CD4-positive, alpha-beta T cell treated with Interleukin-6 at 100 ng/mL for 8 hours (primary cell): ENCODE measurements at places on chromosomes 5 and 9.

GRCh38 chr5:67166460-67167285, 29.9 kb downstream of the CD180 start:
- DNase-seq: peak; percentile 75

DNA sequence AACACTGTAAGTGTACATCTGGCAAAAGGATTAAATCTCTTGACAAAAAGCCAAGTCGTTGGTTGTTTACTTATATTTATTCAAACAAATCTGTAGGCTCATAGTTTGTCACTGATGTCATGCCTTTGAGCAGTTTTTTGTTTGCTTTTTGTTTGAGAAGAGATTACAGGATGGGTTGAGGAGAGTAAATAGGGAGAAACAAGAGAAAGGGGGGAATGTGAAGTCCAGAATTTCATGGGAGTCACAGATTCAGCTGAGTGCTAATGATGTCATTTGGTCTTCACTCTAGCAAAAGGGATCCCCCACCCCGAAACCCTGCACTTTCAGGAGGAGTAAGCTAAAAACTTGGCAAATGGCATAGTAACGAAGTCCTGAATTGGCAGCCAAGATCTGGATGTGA, 337.4 kb downstream of the GLIS3 start:
- no peak for DNase-seq

DNA sequence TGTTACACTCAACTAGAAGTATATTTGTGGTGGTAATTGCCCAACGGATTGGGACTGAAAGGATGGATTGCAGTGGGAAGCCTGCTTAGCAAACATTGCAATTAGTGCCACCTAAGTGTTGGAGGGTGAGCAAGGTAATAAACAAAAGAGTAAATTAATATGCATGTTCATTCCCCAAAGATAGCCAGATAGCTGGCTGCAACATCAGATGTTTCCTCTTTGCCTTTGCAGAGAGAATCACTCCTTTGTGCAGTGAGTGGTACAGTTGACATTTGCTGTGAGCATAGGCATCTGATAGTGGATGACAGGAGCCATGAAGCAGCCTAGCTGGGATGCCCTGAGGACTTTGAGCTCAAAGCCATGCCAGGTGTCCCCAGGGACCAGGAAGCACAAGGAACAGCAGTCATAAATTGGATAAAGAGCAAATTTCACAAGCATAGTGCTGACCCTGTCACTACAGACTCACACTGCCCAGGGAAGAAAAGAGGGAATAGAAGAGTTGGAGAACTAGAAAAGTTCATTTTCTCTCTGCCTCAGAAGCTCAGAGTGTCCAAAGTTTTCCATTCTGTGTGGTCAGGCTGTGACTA, 336.1 kb upstream of the SLC30A5 start:
- DNase-seq: no peak

GRCh38 chr9:137762414-137763061, 115.0 kb upstream of the CACNA1B start:
- no peak for DNase-seq

- DNase-seq: no peak
Measured at GRCh38 chr5:77546-77945, 14.4 kb upstream of the PLEKHG4B start.

- DNase-seq: no peak
Measured at GRCh38 chr5:151895660-151896030, 29.0 kb downstream of the GLRA1 start.
